ENCODE measurements at places on chromosomes 4 and X.

DNA sequence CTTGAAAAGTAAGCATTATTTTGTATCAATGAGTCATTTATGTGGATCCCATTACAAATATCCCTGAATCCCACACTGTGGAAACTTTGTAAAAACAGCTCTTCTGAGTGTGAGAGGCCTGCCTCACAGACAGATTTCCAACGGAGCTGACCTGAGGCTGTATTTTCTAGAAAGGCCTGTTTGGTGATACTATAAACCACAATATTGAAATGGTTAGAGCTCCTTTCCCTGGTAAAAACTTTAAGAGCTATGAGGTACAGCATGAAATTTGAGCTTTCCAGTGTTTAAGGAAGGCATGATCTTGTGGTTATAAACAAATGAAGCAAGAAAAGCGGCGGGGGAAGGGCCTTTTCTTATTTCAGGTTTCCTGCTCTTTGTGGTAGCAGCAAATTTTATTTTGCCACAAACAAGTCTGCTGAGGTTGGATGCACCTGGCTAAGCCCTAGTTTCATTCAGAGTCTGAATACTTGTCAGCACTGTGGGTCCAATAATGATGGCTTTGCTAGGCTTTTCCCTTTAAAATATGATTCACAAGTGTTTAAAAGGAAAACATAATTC lies 86.8 kb upstream of the ETNPPL start:
- no peak for DNase-seq

DNA sequence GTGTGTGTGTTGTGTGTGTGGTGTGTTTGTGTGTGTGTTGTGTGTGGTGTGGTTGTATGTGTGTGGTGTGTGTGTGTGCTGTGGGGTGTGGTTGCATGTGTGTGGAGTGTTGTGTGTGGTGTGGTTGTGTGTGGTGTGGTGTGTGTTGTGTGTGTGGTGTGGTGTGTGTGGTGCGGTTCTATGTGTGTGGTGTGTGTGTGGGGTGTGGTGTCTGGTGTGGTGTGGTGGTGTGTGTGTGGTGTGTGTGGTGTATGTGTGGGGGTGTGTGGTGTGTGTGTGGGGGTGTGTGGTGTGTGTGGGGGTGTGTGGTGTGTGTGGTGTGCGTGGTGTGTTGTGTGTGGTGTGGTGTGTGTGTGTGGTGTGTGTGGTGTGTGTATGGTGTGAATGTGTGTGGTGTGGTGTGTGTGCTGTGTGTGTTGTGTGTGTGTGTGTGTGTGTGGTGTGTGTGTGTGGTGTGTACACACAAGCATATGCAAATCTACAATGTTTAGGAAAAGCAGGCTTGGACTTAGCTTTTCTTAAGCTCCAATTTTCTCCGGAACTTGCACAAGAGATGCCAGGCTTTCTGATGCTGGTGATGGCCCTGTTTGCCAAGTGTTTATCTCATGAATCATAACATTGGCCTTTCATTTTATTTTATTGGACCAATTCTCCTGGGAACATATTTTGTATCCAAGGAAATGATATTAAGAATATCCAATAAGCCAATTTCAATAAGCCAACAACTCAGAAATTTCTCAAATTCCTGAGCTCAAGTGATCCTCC lies 148.7 kb downstream of the SPATA18 start:
- DNase-seq = no peak

- DNase-seq = no peak
Measured at GRCh38 chr4:41683326-41683725, 65.2 kb downstream of the PHOX2B start.

- peak; percentile 89 for DNase-seq
Measured at GRCh38 chrX:105752338-105752956, 69.9 kb upstream of the NRK start.

DNA sequence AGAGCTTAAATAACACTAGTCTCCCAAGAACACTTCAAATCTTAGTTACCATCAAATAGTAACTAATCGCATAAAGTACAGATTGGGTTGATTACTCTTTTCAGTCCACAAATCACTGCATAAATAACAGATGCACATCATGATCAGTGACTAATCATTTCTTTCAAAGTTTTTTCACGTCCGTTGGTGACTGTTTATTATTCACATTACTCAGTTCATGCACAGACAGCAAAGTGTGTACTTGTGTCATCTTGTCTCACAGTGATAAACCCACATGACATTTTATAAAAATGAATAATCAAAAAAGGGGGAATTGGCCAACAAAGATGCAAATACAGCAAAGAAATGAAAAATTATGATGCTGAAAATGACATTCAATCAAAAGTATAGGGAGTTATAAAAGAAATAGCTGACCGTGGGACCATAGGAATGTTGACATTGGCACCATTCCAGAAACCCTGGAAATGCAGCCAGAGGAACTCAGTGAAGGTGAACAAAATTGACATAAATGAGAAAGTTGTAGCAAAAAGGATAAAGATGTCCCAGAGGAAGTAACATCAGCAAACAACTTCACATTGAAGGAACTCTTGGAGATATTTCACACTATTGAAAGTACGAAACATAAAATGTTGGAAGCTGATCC lies 161.5 kb downstream of the SOX3 start:
- no peak for DNase-seq

- no peak for DNase-seq
Measured at GRCh38 chr4:54189140-54189539, 40.0 kb upstream of the PDGFRA start.

GRCh38 chr4:21517126-21517859 lies 431.3 kb downstream of the KCNIP4 start:
- no peak for DNase-seq

GRCh38 chr4:42390622-42391354 lies 6.5 kb upstream of the SHISA3 start:
- DNase-seq = no peak

DNA sequence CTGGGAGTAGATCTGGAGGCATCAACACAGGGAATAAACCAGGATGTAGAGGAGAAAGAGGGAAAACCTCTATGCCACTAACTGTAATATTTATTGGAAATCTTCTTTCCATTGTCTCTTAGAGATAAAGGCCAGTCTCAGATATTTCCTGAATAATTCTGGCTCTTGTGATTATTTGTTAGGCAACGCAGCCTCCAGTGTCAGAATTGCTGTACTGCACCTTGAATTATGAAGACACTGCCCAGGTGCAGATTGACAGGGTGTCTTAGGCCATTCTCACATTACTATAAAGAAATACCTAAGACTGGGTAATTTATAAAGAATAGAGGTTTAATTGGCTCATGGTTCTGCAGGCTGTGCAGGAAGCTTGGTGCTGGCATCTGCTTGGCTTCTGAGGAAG lies 100.7 kb upstream of the ZDHHC15 start:
- no peak for DNase-seq

- DNase-seq = no peak
Measured at GRCh38 chrX:43949669-43950068, 23.5 kb downstream of the NDP start.

DNA sequence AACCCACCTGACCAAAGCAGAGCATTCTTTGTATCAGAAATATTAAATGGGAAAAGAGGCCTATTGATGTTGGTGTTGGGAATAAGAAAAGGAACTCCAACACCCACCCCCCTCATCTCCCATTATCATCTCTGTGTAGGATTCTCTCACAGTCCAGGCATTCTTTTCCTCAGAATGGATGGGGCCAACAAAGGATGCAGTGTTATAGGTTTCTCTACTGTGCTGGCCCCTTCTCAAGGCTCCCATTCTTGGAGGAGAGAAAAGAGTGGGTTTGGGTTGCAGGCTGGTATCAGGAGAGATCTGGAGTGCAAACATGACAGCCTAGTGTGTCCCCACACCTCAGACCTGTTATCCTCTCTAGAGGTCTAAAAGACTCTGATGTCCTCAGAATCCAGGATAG lies 59.6 kb downstream of the UGT8 start:
- DNase-seq = no peak
